Stimulated activated CD4-positive, alpha-beta T cell treated with anti-CD3 and anti-CD28 coated beads, Interleukin-15, amount 100 ng/mL, for 1 hour (primary cell): ENCODE measurements at places on chromosomes 11 and 22.

- peak; percentile 20 for DNase-seq
These were observed 101.1 kb upstream of the SLC22A12 start for GRCh38 chr11:64489831-64490441.

GRCh38 chr11:11207428-11207827 lies 145.6 kb downstream of the CSNK2A3 start:
- DNase-seq: no peak

DNA sequence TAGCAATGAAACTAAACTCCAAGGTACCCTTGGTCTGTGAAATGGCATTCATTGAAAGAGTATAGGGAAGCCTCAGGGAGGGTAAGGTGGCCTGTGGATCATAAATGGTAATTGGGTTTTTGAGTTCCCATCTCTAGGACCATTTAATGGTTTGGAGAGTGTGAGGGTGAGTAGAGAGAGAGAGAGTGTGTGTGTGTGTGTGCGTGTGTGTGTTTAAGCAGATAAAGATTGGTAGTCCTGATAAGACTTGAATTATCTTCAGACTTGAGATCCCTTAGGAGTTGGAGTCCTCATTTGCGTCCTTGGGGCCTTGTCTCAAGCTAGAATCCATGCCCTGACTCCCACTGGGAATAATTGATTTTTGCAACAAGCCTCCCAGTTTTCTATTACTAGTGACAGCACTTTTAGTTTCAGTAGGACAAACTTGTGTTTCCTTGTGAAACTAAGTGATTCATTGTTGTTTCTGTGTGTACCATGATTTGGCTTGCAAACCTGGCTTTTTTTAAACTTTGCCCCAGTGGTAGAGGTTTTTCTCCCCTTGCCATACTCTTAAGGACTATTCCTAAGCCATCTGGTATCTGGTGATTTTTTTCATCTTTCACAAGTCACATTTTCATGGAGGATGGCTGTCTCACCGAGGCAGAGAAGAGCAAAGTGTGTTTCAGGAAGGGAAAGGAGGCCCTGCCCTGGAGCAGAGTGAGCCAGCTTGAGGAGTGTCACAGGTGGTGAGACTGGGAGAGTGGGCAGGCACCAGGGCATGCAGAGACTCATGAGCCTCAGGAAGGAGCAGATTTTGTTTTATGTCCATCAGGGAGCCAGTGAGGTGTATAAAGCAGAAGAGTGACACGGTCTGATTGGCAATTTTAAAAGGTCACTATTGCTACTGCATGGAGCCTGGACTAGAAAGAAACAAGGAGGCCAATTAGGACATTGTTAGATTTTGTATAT lies 26.7 kb downstream of the ALKBH3 start:
- no peak for DNase-seq

GRCh38 chr11:94988748-94989147 lies 15.2 kb downstream of the KDM4D start:
- no peak for DNase-seq

DNA sequence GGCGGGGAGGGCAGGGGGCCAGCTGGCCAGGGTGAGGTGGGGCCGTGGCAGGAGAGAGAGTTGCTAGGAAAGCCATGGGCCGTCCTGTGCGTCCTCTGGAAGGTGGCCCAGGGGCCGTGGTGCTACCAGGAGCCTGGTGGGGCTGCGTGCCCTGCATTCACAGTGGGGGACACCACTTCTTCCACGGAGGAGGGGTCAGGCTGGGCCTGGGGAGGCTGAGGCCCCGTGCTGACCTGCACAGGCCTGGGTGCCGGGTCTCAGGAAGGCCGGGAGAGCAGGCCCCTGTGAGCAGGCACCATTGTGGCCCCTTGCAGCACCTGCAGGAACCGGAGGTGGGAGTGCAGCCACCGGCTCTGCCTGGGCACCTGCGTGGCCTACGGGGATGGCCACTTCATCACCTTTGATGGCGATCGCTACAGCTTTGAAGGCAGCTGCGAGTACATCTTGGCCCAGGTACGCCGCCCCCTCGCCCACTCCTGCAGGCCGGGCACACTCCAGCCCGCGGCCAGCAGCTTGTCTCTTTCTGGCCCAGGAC lies 12.0 kb downstream of the MUC5B start:
- DNase-seq: no peak

GRCh38 chr22:20280866-20281265 lies 12.7 kb upstream of the RTN4R start:
- DNase-seq: no peak

GRCh38 chr11:60193687-60194433 lies 11.0 kb upstream of the MS4A6A start:
- peak; percentile 7 for DNase-seq

DNA sequence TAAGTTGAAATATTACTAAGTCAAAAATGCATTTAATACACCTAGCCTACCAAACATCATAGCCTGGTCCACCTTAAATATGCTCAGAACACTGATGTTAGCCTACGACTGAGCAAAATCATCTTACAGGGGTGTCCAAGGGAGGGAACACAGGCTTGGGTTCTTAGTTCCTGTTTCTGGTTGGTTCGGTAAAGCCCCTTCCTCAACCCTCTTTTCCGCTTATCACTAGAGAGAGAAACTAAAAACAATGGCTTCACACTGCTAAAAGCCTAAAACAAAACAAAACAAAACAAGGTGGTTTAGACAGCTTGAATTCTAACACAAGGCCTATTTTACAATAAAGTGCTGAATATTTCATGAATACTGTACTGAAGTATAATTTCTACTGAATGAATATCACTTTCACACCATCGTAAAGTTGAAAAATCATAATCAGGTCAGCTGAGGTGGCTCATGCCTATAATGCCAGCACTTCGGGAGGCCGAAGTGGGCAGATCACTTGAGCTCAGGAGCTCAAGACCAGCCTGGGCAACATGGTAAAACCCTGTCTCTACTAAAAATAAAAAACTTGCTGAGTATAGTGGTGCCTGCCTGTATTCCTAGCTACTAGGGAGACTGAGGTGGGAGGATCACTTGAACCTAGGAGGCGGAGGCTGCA lies 118.0 kb downstream of the SIK3 start:
- no peak for DNase-seq

GRCh38 chr11:17263769-17264168 lies 12.8 kb upstream of the NUCB2 start:
- DNase-seq: no peak

- DNase-seq: no peak
These were observed at the start of gene CALCA for GRCh38 chr11:14971865-14972580. Gene CALCA (minus strand): TSS chr11:14972351. CDS start chr11:14971192, 1,159 bp downstream.

- DNase-seq: no peak
These were observed 112.8 kb downstream of the LARGE1 start for GRCh38 chr22:33807470-33807869.

DNA sequence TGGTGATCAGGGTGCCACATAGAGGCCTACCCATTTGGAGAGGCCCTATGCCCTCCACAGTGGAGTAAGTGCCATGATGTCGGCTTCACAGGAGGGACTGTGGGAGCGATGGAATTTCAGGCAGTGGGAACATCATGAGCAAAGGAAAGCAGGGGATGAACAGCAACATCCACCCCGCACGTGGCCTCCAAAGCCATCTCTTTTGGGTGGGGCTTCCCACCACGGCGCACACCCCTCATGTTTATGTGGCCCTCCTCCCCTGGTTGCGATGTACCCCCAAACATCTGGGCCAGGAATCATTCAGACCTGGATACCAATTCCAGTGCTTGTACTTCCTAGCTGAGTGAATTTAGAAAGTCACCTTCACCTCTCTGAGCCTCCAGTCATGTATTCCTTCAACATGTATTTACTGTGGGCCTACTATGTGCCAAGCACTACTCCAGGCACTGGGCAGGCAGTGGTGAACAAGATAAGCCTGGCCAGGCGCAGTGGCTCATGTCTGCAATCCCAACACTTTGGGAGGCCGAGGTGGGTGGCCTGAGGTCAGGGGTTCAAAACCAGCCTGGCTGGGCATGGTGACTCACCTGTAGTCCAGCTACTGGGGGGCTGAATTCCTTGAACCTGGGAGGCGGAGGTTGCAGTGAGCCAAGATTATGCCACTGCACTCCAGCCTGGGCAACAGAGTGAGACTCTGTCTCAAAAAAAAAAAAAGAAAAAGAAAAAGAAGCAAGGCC lies 1.8 kb upstream of the MAFF start:
- DNase-seq: no peak

GRCh38 chr11:65429068-65429681 lies 6.6 kb downstream of the NEAT1 start:
- no peak for DNase-seq

GRCh38 chr11:70766901-70767300 lies 368.6 kb downstream of the CTTN start:
- no peak for DNase-seq

DNA sequence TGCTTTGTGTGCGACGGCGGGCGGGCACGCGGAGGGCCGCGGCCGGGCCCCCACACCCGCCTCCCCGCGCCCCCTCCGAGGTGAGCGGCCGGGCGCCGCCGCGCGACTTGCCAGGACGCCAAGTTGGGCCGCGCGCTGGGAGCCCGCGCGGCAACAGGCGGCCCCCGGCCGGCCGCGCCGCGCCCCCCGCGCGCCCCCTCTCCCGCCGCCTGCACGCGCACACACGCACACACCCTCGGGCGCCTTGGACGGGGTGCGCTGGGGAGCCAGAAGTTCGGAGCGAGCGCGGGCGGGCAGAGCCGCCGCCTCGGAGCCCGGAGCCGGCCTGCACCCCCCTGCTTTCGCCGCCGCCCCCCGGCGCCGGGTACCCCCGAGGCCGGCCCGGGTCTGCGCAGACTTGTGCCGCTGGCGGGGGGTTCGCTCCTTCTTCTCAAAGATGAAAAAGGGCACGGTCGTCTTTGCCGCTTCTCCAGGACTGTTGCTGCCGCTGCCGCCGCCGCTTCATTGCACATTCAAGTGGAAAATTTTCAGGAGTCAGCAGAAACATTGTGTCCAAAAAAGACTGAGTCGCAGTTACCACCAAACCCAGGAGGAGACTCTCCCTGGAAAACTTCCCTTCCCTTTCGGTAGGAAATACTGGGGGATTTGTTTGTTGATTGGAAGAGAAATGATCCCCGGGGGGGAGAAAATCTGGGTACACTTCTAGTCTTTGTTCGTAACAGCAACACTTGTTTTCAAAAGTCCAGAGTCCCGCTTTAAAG lies 895 bp downstream of the TEAD1 start:
- no peak for DNase-seq

DNA sequence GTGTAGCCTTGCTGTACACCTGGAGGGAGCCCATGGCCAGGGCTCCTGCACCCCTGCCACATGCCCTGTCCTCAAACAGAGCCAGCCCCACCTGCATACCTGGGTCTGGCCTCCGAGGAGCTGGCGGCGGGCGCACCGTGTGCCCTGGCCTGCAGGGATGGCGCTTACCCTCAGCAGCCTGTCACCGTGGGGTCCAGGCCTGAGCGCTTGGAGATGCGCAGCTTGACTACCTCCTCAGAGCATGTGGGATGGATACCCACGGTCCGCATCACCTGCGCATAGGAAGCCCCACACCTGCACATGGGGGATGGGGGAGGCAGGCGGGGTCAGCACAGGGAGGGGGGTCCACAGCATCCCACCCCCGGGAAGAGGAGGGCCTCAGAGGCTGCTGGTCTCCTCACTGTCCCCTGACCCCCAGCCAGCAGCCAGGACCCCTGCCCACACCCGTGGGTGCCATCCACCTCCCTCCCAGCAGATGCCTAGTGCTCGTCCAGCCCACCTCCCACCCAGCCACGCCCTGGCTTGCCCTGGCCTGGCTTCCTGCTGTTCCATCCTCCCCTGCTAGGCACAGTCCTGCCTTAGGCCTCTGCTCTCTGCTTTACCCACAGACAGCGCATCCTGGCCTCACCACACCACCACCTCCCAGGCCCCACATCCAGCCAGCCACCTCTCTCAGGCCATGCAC lies 22.4 kb upstream of the GNB1L start:
- no peak for DNase-seq

- DNase-seq: no peak
These were observed 60.3 kb upstream of the PRODH start for GRCh38 chr22:18996376-18996900.

DNA sequence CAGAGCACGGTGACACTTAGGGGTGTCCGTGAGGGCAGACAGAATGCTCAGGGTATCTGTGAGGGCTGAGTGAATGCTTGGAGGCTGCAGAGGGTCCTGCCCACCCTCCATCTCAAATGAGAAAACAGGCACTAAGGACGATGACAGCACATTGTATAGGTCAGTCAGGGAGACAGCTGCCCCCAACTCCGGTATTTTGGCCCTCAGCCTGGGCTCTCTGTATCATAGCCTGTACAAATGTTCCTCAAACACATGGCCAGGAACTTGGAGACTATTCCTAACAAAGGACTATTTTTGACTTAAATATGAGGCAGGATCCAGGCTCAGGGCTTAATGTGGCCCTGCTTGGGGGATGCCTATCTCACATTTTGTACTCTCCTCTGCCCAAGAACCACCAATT lies 145.4 kb downstream of the OPCML start:
- DNase-seq: no peak

DNA sequence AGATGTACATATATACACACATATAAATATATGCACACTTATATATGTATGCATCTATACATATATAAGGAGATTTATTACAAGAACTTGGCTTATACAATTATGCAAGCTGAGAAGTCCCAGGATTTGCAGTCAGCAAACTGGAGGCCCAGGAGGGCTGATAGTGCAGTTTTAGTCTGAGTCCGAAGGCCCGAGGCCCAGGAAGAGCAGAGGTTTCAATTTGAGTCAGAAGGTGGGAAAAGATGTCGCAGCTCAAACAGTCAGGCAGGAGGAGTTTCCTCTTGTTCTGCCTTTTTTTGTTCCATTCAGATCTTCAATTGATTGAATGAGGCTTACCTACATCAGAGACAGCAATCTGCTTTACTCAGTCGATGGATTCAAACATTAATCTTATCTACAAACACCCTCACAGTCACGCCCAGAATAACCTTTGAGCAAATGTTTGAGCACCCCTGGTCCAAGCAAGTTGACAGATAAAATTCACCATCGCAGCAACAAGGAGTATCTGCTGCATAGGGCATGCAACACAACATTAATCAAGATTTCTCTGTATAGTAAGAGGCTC lies 4.0 kb upstream of the SGSM1 start:
- no peak for DNase-seq

DNA sequence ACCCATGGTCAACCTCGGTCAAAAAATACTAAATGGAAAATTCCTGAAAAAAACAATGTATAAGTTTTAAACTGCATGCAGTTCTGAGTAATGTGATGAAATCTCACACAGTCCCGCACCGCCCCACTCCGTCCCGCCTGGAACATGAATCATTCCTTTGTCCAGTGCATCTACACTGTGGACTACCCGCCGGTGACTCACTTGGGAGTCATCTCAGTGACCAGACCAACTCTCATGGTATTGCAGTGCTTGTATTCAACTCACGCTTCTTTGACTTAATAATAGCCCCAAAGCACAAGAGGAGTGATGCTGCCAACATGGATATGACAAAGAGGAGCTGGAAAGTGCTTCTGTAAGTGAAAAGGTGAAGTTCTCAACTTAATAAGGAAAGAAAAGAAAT lies 48.8 kb downstream of the ARHGAP32 start:
- DNase-seq: no peak

DNA sequence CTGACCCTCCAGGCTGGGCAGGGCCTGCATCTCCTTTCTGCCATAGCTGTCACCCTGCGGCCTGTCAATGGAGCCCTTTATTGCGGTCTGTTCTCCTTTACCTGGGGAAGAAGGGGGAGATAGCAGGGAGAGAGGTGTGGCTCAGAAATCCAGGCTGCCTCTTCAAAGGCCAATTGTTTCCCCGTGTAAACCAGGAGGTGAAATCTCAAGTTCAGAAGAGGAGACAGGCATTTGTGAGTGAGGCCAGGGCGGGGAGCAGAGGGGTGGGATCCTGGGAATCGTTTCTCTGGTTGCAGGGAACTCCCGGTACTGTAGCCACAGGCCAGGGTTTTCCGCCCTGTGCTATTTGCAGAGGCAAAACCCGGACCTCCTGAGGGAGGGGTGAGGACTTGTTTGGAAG lies 9.1 kb downstream of the DCPS start:
- no peak for DNase-seq
